ENCODE measurements at places on chromosomes 6 and 20. TPM values are rescaled to one million over a fixed set of nuclear protein-coding genes. Genes with fewer than 3 reads are reported as not detected.

GRCh38 chr6:27260836-27261375 is 13.4 kb downstream of the PRSS16 start:
- DNase-seq: no peak

GRCh38 chr6:105898286-105898685 is 187.8 kb upstream of the PRDM1 start:
- no peak for DNase-seq

- no peak for DNase-seq
Observed at GRCh38 chr6:106750142-106750918, 121.0 kb downstream of the QRSL1 start.

DNA sequence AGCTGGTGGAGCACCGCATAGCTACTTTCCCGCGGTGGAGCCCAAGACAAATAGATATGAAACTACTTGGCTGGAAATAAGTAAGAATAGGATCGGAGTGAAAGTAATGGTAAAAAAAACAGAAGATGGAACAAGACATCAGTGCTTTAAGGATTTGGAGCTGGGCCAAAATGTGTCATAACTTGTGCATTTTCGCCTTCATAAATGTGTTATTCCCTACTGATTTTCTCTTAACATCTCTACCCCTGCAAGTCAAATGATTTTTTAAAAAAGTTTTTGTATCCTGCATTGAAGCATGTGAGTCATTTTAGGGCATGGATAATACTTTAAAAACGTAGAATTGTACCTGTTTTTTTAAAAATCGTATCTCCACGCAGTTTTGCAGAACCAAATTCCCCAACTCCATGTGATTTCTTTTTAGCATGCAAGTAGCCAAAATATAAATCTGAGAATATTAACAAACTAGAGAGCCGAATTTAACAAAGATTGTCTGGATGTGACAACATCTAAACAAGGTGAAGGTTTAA is 882 bp upstream of the FAM184A start:
- no peak for DNase-seq

DNA sequence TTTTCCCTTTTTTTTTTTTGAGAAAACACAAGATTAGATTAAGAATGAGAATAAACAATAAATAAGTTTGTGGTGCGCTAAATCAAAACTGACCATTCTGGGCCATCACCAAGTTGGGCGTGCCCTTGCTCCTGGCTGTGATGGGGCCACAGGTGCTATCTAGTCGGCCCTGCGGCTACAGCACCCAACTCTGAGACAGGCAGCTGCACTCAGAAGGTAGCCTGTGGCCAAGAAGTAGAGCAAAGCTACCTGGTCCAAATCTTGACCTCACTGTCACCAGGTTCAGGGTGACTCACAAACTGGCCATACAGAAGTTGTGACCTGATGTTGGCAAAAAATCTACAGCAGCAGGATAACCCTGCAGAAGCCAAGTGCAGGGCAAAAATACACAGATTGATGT is 3.4 kb downstream of the TXNDC5 start:
- DNase-seq: no peak

DNA sequence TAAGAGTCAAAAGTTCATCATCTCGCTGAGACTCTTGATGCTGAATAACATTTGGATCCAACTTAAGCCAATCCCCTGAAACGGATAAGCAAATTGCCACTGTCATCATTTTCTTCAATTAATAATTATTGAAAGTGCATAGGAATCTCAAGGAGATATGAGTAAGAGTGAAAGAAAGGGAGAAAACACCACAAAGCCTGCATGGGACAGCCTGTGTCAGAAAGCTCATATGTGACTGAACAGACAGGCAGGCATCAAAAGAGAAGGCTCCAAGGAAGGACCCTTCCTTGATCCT is 13.3 kb downstream of the ATXN1 start:
- no peak for DNase-seq

GRCh38 chr6:16851044-16851540 is 89.8 kb upstream of the ATXN1 start:
- DNase-seq: no peak

- DNase-seq: no peak
Observed at GRCh38 chr6:42821846-42822245, 40.0 kb downstream of the BICRAL start.

DNA sequence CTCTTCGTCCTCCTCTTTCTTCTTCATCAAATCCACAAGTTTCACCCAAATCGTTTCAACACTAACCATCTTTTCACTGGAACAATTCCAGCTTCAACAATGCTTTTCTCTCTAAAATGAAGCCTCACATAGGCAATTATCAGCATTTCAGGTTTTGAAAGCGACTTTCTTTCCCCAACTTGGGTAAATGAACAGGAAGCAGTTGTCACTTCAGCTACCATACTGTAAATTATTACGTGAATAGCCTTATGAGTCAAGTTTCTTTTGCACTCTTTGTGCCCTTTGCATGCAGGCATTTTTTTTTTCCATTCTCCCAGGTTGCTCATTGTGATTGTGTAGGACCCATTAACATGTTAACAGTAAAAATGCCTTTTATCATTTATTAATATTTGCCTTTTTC is 121.7 kb upstream of the BTBD3 start:
- no peak for DNase-seq

- DNase-seq: no peak
Observed at GRCh38 chr6:122818866-122819265, 29.8 kb downstream of the SMPDL3A start.

DNA sequence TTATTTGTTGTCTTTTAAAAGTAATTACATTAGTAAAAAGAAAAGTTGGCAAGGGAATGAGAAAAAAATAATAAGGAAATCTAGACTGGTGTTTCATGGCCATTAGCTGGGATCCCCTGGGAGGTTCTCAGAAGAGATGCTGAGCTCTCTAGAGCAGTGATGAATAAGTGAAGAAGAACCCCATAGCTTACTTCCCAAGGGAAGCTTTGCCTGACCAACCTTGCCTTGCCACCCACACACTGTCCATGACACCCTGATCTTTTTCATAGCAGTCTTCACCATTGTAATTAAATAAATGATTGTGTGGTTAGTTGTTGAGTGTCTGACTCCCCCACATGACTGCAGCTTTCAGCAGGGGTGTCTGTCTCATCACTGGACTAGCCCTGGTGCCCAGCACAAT is 5.9 kb downstream of the C6orf163 start:
- DNase-seq: no peak

- no peak for DNase-seq
Observed at GRCh38 chr6:43798688-43799444, 28.9 kb downstream of the VEGFA start.

DNA sequence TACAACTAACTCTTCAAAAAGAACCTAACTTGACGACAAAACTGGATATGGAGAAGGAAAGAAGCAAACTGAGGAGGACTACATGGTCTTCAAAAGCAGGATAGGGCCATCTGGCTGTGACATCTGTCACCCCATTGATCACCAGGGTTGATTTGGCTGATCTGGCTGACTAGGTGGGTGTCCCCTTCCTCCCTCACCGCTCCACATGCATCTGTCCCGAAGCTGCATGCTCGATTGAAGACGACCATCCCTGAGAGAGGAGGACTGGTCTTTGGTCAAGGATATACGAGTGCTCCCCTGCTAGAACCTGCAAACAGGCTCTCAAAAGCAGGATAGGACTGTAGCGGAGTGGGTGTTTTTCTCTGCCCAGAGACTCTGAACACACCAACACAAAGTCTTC is 21.7 kb downstream of the CPNE1 start:
- DNase-seq: no peak

- no peak for DNase-seq
Observed at GRCh38 chr6:78538002-78538401, 329.3 kb upstream of the IRAK1BP1 start.

- DNase-seq: no peak
Observed at GRCh38 chr20:3101737-3102574, 17.4 kb upstream of the AVP start.

DNA sequence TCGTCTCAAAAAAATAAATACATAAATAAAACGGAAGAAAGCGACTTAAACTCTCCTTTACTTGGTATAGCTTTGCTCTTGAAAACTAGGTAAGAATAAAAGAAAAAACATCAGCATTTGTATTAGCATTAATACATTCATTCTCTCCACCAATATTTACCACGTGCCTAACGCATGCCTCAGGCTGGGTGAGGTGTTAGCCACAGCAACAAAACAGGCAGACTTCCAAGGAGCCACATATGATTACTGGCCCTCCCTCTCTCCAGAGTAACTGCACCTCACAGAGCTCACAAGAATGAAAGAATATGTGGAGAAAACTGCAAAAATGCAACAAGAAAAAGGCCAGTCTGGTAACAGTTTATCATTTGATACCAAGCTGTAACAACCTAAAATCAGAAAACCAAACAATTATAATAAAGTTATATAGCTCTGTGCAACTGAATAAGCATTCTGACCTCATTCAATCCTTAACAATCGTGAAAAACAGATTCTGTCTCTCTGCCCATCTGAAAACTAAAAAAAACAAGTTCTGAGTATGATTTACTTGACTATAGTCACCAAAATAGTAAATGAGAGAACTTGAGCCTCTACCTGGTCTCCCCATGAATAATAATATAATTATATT is 5.2 kb downstream of the NAPB start:
- no peak for DNase-seq

DNA sequence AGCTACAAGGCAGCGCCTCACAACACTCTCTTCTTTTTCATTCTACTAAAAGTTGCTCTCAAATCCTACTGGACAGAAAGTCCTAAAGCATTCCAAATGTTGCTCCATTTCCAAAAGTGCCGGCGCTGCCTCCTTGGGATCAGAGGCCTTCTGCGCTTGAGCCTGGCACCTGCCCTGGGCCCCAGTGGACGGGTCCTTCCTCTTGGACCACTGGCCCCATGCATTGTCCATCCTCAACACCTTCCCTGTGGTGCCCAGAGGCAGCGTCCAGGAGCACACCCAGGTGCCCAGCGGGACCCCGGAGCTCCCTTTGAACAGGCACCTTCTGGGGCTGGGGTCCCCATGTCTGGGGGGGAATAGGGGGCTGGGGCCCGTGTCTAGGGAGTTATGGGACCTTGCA is 205.2 kb downstream of the ERMARD start:
- no peak for DNase-seq

- DNase-seq: no peak
Observed at GRCh38 chr6:106832766-106833510, 141.6 kb downstream of the CD24 start.

GRCh38 chr20:47847884-47848485 is 62.7 kb upstream of the SULF2 start:
- DNase-seq: no peak

DNA sequence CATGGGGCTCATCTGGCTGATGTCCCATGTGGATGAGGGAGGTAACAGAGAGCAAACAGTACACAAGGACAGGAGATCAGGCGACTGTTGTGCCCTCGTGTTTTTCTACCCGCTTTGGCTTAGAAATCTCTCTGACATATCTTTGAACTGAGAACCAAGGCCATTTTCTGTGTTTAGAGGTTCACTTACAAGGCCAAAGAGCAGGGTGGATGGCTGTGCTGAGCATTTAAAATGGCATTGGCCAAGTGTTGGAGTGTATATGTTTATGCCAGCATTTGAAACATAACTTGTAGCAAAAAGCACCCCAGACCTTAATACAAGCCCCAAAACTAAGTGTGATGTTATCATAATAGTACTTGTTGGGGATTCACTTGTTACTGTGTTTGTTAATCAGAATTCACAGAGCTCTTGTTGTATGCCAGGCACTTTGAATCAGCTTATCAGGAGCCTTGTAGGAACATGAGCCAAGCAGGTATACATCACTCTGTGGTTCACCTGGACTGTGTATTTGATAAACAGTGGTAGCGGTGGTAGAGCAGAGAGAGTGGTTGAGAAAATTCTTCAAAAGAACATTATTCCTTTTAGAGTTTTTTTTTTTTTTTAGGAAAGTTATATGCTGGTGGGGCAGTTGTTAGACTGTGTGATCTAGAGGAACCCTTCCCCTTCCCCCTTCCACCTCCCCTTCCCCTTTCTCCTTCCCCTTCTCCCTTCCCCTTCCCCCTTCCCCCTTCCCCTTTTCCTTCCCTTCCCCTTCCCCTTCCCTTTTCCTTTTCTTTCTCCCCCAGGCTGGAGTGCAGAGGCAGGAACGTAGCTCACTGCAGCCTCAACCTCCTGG is 71.3 kb downstream of the ATRN start:
- no peak for DNase-seq

DNA sequence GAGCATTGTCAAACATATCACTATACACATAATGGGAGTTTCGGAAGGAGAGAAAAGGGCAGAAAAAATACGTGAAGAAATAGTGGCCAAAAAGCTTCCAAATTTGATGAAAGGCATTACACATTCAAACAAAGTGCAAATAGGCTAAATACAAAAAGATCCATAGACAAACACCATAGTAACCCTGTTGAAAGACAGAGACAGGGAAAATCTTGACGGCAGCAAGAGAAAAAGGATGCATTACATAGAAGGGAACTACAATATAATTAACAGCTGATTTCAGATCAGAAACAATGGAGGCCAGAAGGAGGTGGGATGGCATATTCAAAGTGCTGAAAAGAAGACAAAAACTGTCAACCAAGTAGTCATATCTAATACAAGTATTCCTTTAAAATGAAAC is 170.8 kb downstream of the MRPL14 start:
- DNase-seq: no peak

The TNXB gene
- 171 TPM for total RNA-seq

The DPM1 gene
- 56.3 TPM for total RNA-seq

The DACT2 gene
- total RNA-seq: 4.0 TPM

The SRSF3 gene
- 152 TPM for total RNA-seq

The PLCB1 gene
- 147 TPM for total RNA-seq

The RIPOR3 gene
- total RNA-seq: 8.2 TPM

The FKBP1C gene
- total RNA-seq: 0.21 TPM

The PI3 gene
- not detected for total RNA-seq

The PTCHD4 gene
- 0.95 TPM for total RNA-seq

The MUC21 gene
- not detected for total RNA-seq

The MRAP2 gene
- 5.6 TPM for total RNA-seq
